ENCODE measurements at places on chromosomes 1 and 21.
A peak's percentile ranks its signal among the peaks of the same experiment; 100 is the strongest.

DNA sequence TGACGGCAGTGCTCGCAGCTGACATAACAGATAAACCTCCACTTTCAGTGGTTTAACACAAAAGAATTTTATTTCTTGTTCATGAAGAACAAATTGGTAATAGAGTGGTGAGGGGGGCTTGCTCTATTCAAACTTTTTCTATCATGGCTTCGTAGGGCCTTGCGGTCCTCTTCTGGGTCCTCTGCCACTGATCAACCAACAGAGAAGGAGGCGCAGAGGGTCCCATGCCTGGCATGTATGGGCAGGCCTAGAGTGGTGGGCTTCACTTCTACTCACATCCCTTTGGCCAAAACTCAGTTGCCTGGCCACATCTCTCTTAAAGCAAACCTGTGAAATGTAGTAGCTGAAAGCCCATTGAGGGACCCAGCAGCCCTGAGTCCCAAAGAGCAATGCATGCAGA lies 460.5 kb downstream of the SIPA1L2 start:
- no peak for DNase-seq

DNA sequence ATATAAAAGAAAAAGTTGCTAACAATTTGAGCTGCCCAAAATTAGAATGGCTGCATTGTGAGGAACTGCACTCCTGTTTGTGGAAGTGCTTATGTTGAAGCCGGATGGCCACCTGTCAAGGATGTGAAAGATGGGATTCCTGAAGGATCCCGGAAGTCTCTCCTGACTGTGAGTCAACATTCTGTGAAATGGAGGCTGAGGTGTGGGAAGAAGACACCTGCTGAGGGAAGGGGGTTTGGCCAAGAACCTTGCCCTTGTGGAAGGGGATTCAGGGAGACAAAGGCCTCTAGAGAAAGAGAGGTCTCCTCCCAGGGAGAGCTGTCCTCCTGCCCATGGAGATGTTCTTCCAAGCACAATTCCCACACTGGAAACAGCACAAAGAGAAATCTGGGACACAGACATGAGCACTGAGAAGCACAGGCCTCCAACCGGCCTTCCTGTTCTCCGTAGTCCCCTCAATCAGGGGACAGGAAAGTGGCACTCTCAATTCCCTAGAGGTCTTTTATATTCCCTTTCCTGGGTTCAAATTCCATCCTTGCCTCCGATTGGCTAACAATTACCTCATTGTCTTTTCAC lies 70.5 kb downstream of the CD2 start:
- DNase-seq = no peak

GRCh38 chr1:75257424-75257823 lies 123.2 kb downstream of the LHX8 start:
- DNase-seq = no peak

DNA sequence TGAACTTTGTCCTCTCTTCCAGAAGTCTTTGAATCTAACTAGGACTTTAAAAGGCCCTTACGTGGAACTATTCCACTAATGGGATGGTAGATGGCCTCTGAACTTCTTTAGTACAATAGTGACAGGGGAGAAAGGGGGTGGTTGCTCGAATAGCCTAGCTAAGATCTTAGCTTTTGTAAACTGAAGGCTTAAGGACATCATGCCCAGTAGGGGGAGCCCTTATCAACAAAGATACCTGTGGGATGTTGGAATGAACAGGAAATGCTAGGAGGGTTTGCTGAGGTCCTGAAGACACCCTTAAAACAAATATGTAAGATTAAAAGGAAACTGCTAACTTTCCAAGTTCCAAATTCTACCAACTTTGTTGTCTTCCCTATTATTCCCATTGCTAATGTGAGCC lies 33.2 kb downstream of the NHLH2 start:
- no peak for DNase-seq

GRCh38 chr1:10724052-10724494 lies 72.4 kb downstream of the CASZ1 start:
- DNase-seq = no peak

DNA sequence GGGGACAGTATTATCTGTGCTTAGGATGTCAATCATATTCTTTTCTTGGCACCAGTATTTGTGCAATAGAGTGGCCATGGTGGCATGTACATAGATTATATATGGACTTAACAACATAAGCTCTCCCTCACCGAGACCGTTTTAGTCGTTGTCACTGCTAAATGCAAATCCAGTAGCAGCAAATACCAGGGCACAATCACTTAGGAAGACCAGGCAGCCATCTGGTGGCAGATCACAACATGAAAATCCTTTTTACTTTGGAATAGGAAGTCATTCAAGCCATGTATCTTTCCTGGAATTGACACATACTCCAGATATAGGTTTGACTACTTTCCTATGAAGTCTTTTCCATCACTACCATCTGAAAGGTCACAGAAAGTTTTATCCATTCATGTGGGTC lies 53.2 kb upstream of the C1orf87 start:
- DNase-seq = no peak

GRCh38 chr1:29254346-29254745 lies 18.0 kb downstream of the PTPRU start:
- no peak for DNase-seq

DNA sequence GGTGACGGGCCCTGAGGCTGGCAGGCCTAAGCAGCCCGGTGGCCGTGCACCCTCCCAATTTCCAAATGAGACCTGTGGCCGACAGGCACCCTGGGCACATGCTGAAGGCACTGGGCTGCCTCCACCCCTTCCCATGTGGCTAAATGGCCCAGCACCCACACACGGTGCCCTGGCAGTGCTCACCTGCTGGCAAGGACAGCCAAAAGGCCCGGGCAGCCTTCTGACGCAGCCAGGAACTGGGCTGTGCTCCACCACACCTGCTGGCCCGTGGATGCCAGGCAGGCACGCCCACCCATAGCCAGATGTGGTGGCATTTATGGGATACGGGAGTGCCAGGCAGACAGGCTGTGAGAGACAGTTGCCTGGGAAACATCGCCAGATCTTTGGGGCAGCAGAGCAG lies 4.0 kb upstream of the FAAP20 start:
- no peak for DNase-seq

DNA sequence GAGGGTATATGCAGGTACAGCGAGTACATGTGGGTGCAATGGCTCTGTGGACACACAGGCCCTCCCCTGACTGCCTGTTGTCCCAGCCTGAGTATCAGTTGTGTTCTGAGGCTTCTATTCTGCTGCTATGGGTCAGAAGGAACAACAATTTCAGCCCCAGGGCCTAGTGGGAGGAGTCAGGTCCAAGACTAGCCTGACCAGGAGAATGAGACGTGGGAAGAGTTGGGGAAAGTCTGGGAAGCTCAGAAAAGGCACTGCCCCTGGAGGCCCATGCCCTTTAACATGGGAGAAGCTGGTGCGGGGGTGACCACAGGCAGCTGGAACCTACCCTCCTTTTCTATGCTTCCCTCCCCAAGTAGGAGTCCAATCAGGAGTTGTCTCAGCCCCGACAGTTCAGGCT lies 7.7 kb downstream of the IGSF8 start:
- DNase-seq = no peak

GRCh38 chr1:25754470-25755181 lies 45.4 kb upstream of the SELENON start:
- peak; percentile 22 for DNase-seq

DNA sequence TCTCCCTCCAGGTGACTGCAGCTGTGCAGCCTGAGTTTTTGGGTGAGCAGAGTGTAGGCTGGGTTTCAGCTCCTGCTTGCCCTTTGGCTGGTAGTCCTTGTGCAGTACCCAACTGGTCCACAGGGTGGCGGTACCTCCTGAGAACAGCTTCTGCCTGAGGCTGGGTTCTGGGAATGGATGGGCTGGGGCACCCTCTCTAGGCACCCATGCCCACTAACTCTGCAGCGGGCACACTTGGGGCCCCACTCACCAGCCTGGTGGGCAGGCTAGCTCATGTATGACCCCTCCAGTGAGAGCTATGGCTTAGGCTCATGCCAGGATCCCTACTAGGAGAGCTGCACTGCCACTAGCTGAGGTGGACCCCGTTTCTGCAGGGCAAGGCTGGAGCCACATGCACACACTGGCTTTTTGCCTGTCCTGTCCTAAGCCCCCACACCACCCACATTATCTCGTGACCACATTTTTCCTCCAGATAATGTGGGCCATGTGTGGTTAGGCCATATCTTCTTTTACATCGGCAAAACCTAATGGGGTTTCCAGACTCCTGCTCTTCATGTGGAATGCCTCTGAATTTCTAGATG lies 15.5 kb upstream of the GSTM4 start:
- peak; percentile 94 for DNase-seq

- DNase-seq = no peak
Observed at GRCh38 chr1:214570442-214570841, 19.0 kb upstream of the PTPN14 start.

GRCh38 chr1:177236962-177237361 lies 66.2 kb downstream of the BRINP2 start:
- no peak for DNase-seq

- DNase-seq = peak; percentile 25
Observed at GRCh38 chr21:33362044-33362555, 37.3 kb downstream of the IFNAR1 start.

- DNase-seq = no peak
Observed at GRCh38 chr1:73998348-73998959, 199.5 kb downstream of the LRRIQ3 start.

- no peak for DNase-seq
Observed at GRCh38 chr1:220954321-220955075, 75.3 kb downstream of the HLX start.

Measured in stimulated activated CD4-positive, alpha-beta T cell treated with anti-CD3 and anti-CD28 coated beads, Interleukin-12 subunit alpha, Interleukin-12 subunit beta, amount 100 ng/mL, for 4 hours (primary cell).